ENCODE measurements at places on chromosomes 2 and 18.

DNA sequence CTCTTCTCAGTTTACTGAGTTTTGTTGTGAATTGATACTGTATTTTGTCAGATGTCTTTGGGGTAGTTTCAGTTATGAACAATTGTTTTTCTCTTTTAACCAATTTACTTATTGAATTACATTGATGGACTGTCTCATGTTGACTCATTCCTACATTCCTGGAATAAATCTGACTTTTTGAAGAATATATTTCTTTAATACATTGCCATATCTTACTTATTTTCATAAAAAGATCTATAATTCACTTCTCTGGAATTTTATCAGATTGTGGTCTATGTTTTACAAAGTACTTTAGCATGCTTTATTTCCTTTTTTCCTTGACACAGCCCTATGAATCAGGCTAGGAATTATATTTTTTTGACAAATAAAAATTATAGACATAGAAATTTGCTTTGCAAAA lies 268.3 kb downstream of the PLCL1 start:
- DNase-seq: no peak

- DNase-seq: no peak
These were observed 48.7 kb downstream of the ATOH8 start for GRCh38 chr2:85802354-85803103.

DNA sequence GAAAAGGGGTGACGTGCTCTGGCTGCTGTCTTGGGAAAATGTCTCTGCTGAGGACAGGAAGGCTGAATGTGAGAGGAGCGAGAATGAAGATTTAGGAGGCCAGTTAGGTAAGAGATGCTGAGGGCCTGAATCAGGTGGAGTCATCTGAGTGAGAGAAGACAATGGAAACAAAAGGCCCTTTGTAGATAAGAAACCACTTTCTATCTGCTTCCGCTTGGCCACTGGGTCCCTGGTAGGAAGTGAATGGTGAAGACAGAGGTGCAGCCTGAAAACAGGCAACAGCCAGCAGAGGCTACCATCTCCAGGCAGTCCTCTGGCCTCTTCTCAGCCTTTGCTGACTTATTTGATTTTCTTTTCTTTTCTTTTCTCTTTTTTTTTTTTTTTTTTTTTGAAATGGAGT lies 374.0 kb upstream of the SLC14A2 start:
- no peak for DNase-seq

DNA sequence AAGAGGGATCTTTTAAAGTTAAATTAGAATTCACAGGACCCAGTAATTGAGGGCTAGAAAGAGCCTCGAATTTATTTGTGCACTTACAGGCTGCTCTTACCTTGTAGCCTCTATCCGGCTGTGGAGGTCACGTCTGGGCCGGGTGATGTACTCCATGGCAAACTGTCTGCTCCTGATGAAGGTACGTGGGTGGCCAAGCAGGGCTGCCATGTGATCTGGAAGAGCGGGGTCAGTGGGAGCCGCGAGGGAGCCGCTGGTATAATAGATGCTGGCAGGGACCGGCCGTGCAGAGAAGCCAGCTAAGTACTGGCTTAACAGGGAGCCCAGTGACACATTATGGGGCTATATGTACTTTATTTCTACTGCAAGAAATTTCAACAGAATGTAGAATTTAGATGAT lies 59.2 kb downstream of the ADI1 start:
- DNase-seq: no peak

- no peak for DNase-seq
These were observed 104.7 kb upstream of the STPG4 start for GRCh38 chr2:47259829-47260228.

GRCh38 chr18:2872095-2872494 lies 25.3 kb downstream of the EMILIN2 start:
- no peak for DNase-seq

DNA sequence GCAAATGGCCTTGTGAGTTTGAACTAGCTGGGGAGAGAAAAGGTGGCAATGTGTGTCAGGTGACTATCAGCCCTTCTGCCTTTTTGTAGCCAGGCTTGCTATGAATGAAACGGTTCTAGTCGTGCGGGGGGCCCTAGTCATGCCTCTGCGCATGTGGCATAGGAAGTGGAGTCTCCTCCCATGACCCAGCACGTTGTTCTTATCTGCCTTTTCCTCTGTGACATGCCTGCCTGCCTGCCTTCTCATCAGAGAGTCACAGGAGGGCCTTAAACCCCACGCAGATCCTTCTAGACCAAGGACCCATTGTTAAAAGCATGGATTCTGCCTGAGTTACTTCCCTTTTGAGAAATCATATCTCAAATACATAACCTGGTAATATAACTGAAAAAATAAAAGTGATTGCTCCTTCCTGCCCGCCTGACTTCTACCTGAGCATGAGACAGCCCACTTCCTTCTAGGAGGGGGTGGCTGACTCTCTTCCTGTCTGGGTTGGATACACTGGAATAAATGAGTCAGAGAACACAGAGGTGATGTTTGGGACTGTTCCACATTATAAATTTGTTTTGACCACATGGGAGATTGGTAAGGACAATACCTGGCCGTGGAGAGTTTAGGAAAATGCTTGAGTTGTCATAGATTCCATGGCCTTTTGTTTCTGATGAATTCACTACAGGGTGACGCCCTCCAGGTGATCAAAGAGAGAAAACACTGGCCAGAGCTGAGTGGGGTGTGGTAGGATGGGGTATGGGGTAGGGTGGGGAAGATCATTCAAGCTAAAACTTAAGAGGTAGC lies 49.8 kb downstream of the FBLN7 start:
- peak; percentile 71 for DNase-seq

GRCh38 chr2:15914596-15915385 lies 25.6 kb upstream of the MYCN start:
- no peak for DNase-seq

Data from stimulated activated CD4-positive, alpha-beta T cell treated with anti-CD3 and anti-CD28 coated beads, TNF-alpha, amount 100 ng/mL, for 4 hours (primary cell).